T-helper 2 cell (primary cell): ENCODE measurements at places on chromosomes 11 and 22.
A peak's percentile ranks its signal among the peaks of the same experiment; 100 is the strongest.

GRCh38 chr11:35139722-35140282 is 831 bp downstream of the CD44 start:
- no peak for DNase-seq

DNA sequence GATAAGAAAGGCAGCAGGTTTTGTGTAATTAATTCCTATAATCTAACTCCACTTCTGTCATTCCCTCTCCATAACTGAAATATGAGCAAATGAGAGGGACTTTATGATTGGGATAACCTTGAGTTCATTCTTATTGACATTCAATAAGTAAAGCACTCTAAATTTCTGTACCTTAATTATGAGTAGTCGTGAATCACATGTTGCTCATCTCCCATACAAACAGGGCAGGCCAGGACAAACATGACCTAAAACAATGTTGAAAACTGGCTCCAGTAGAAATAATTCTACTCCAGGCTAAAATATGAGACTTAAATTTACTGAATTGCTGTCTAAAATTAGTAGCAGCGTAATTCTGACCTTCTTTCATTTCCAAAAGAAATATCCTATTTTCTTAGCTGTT is 505.4 kb downstream of the NELL1 start:
- DNase-seq, result no peak

- DNase-seq, result no peak
These were observed 68.3 kb upstream of the POU2AF2 start for GRCh38 chr11:111177037-111177871.

DNA sequence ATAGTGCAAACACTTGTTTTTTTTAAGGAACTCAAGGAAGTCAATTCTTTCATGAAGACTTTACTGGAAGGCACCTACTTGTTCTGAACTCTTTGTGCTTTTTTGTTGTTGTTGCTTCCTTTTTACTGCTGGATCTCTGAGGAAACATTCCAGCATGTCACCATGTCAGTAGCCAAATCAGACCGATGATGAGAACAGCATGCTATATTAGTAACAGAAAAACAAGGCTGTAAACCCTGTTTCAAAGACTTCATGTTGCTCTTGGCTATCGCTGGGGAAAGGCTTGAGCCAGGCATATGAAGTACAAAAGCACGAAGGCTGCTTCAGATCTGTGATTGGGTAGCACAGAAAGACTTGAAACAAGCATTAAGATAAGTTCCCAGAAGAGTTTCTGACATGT is 125.6 kb upstream of the SLC5A12 start:
- no peak for DNase-seq

DNA sequence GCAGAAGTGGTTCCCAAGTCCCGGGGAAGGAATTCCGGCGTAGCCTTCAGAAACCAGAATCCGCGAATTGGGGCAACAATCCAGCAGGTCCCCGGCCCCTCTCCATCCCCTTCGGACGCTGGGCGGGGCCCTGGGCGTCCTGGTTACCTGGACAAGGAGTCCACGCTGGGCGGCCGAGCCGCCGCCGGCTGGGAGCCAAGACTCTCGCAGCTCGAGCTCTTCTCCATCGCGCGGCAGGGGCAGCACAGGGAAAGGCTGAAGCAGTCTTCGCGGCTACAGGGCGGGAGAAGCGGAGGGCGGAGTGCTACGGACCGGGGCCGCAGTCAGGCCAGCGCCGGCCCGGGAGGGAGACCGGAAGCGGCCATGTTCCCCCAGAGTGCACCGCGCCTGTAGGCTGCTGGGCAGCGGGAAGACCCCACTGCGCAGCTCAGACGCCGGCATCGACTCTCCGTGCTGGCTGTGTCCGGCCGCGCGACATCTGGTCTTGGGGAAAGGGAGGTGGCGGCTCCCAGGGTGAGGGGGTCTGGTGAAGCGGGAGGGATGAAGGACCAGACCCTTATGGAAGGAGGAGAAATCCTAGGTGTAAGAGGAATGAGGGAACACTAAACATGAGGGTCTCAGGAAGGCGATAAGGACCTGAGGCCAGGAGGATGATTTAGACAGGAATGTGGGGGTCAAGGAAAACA is at the start of gene MTMR2:
Gene MTMR2, minus strand, starts transcription at position 380 of the 686 bp plus-strand sequence. Its CDS starts 153 bp downstream, at position 227.
- peak; percentile 17 for DNase-seq

DNA sequence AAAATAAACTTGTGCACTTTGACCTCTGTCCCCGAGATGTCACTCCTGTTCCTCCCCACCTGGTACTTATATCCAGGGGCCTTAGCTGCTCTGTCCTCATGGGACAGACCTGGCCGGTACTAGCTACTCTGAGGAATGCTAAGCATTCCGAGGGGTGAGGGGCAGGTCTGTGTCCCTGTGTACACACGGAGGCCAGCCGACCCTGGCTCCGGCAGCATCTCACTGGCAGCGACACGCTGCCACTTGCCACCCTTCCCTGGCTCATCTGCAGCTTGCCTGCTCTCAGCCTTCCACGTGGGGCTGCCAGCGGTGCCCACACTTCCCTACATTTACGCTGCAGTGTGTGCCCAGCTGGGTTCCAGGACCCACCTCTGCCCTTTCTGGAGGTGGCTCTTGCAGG is 21.6 kb upstream of the TEF start:
- DNase-seq, result no peak

- no peak for DNase-seq
These were observed 65.0 kb upstream of the TTC12 start for GRCh38 chr11:113249491-113249763.

- DNase-seq, result no peak
These were observed 24.2 kb downstream of the MUC5AC start for GRCh38 chr11:1181853-1182535.

- peak; percentile 83 for DNase-seq
These were observed 8.7 kb downstream of the SPTBN2 start for GRCh38 chr11:66720223-66720898.
